ENCODE measurements at places on chromosomes 3 and 15.

- no peak for DNase-seq
These were observed 23.7 kb downstream of the TCF12 start for GRCh38 chr15:56942118-56942517.

DNA sequence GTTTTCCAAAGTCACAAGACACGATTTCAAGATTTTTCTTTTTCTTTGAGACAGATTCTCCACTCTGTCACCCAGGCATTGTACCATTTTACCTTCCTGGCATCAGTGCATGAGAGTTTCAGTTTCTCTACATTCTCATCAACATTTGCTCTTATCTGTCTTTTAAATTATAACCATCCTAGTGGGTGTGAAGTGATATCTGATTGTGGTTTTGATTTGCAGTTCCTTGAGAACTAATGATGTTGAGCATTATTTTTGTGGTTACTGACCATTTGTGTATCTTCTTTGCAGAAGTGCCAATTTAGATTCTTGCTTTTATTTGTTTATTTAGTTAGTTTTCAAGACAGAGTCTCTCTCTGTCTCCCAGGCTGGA, 41.2 kb downstream of the ADIPOQ start:
- no peak for DNase-seq

DNA sequence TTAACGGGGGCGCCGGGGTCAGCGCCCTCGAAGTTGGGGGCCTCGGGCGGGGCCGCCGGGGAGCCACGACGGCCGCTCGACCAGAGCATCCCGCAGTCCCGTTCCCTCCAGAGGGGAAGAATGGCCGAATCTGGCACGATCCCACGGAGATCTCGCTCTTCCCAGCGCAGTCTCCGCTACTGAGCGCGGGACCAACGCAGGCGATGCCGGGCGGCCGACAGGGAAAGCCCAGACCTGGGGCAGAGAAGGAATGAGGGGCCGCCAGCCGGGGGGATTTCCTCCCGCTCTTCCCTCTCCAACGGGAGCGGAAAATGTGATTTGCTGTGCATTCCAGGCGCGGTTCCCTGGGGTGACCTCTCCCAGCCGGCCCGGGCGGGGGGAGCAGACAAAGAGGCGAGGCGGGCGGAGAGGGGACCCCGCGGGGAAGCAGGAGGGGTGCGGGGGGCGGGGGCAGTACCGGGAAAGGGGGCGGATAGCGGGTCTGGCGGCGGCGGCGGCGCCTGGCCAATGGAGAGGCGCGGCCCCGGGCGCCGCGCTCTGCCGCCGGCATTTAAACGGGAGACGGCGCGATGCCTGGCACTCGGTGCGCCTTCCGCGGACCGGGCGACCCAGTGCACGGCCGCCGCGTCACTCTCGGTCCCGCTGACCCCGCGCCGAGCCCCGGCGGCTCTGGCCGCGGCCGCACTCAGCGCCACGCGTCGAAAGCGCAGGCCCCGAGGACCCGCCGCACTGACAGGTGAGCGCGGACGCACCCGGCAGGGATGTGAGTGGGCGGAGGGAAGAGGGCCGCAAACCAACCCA, at the start of gene GREM1:
GREM1 (plus strand) TSS at position 579 of the 801 bp plus-strand sequence. CDS start 12,687 bp downstream, outside the sequence.
- DNase-seq, result no peak

DNA sequence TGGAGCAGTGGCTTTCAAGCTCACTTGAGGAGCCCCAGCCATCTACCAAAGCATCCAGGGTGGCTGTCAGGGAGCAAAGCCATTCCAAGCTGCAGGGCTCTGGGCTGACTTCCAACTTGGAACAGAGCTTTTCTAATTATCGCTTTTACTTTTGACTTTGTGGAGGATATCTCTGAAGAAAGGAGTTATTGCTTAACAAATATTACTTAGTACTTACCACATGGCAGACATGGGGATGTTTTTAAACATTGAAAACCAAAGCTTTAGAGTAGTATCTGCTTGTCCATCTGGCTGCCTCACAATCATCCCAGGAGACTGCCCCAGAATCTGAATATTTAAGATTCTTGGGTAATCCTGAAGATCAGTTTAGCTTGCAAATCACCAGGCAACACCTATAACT, 8.9 kb downstream of the TAGLN3 start:
- DNase-seq, result no peak

DNA sequence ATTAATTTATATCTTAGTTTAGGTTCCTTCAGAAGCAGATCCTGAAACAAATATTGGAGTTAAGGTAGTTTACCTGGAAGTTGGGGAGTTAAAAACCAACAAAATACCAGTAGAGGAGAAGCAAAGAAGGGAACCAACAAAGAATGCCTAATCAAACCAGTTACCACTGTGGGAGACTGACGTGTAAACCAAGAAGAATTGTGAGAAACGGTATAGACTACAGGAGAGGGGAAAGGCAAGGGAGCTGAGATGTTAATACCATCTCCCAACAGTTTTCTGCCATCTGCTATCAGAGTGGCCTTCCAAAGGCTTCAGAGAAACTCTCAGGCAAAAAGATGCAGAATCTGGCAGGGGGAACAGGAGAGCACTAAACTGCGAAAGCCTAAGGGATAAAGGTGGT, 53.5 kb downstream of the BFSP2 start:
- no peak for DNase-seq

GRCh38 chr3:188331166-188331565, 177.2 kb downstream of the LPP start:
- no peak for DNase-seq

DNA sequence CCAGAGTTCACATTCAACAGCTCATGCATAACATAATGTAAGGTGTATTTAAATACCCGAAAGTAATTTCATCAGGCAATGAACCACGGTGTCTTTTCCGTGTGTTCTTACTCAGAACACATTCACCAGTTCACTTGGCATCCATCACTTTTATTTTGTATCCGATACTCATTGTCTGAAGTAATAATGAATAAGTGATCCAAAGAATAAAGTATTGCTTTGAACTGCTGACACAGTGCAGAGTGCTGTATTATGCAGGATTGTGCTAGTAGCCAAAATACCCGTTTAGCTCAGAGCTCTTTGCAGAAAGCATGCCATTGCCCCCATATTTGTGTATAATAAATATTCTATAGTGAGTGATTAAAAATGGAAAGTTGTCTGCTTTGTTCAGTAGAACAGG, 460.9 kb upstream of the KCNMB2 start:
- no peak for DNase-seq

GRCh38 chr3:69462022-69462825, 76.3 kb upstream of the FRMD4B start:
- DNase-seq, result no peak

GRCh38 chr3:150062492-150062891, 91.8 kb upstream of the PFN2 start:
- no peak for DNase-seq

DNA sequence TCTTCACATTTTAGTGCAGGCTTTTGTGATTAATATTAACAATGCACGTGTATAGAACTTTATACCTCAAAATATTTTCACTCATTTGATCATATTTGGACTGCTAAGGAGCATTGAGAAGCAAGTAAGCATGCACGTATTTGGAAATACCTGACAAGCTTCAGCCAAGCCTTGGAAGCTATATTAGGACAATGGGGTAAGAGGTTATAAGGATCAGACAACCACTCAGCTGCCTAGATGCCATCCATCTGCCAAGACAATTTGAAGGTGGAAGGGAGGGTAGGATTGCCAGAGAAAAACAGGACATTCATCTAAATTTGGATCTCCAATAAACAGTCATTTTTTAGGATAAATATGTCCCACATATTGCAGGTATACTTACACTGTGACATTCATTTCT, 394.9 kb upstream of the CFAP20DC start:
- DNase-seq, result no peak

GRCh38 chr15:79179108-79179561, 88.6 kb upstream of the RASGRF1 start:
- DNase-seq, result no peak

DNA sequence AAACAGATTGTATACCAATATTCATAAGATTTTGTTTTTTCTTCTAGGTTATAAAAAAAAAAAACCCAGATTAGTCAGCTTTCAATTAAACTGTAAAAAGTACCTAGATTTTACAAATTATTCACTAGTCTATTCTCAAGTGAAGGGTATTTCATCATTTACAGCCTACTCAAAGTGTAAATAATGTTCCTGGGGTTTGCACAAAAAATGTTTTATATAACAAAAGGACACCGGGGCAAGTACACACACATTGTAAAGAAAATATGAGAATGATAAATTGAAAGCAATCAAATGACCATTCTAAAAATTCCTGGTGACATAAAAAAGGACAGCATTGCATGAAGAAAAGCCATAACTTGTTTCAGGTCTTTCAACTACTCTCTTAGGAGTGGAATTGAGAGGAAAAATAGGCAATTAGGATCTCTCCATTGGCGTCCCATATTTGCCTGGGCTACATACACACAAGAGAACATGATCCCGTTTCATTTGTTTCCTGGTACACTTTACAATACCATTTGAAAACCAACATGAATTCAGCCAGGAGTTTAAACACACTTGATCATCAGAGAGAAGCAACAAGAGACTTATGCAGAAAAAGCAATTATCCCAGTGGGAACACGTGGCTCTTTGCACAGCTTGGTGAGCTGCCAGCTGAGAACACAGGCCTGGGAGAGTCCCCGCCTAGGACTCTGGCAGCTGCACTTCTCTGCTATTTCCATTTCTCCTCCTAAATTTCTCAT, 1039.2 kb downstream of the ROBO1 start:
- DNase-seq, result no peak

DNA sequence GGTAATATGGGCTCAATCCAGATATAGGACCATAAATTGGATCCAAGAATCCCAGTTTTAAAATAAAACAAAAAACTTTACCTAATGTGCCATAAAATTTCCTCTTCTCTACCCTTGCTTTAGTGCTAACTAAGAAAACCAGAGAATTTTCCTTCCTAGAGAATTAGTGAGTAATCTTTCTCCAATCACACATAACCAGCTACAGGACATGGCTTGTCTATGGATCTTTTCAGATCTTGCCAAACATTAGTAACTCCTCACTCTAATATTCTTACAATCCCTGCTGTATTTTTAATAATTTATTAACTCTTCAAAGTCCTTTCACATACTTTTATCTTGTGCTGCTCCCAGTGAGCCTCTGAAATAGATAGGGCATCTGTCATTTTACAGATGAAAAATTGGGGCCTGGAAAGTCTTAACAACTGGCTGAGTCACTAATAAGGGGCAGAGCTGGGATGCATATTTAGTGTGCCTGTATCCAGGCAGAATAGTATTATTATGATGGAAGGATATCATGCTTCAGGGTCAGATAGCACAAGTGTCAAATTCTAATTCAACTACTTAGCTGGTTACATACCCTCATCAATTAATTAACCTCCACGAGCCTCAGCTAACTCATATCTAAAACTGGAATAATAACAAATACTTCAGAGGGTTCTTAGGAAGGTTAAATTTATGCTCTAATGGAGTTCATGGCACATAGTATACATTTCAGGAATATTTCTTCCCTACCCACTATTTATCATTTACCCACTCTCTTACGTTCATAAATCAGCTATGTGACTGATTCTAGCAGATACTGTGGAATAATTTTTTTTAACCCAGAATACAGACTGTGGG, 5.6 kb downstream of the ZBED2 start:
- no peak for DNase-seq

DNA sequence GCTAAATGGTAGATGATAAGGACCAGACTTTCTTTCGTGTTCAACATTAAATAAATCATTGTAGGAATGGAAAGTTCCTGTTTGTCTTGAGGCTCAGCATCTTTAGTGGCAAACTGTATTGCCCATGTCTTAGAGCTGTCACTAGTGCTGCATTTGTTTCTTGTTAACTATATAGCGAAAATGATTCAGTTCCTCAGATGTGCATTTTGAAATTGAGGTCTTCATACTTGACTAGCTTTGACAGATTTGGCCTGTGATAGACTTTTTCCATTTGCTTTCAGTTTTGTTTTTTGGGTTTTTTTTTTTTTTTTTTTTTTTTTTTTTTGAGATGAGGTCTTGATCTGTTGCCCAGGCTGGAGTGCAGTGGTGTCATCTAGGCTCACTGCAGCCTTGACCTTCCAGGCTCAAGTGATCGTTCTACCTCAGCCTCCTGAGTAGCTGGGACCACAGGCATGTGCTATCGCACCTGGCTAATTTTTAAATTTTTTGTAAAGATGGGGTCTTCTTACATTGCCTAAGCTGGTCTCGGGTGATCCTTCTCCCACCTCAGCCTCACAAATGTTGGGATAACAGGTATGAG, 9.5 kb upstream of the RPLP1 start:
- no peak for DNase-seq
